Activated CD4-positive, alpha-beta T cell treated with anti-CD3 and anti-CD28 coated beads, Interleukin-2, amount 10 ng/mL, durations not matched to agents 24 days and 14 days (primary cell): ENCODE measurements at places on chromosomes 3 and 15. TPM values are rescaled to one million over a fixed set of nuclear protein-coding genes. Genes with fewer than 3 reads are reported as not detected.

DNA sequence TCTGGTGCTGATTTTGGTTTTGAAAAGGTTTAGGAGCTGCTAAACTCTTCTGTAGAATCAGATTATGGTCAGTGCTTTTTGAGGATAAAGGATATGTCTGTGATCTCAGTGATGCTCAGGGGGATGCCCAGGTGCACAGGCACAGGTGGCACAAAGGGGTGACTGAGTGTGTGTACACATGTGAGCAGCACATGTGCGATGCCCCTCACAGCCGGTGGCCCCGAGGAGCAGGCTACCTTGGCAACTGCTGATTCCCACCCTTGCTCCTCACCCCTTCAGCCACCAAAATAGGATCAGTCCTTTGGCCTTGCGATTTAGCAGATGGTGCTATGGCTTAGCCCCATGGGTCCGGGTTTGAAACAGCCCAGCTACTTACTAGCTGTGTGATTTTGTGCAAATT is 51.1 kb downstream of the POMGNT2 start:
- DNase-seq, result no peak
- no peak overlapping the region for H3K27ac ChIP-seq
- H3K4me3 ChIP-seq, result no peak overlapping the region
- no peaks in the 10 kb centered on the region for H3K36me3 ChIP-seq

Gene TNK2
- total RNA-seq, result 101 and 110 TPM in 2 replicates

Gene NR2E3
- total RNA-seq, result not detected in 2 replicates

Gene SATB1
- 561 and 571 TPM in 2 replicates for total RNA-seq

Gene EDEM1
- total RNA-seq, result 167 and 168 TPM in 2 replicates

Gene RLBP1
- not detected in 2 replicates for total RNA-seq

- H3K36me3 ChIP-seq, result no peaks in the 10 kb centered on the region
- no peak for DNase-seq
- no peak overlapping the region for H3K27ac ChIP-seq
Observed at GRCh38 chr3:3241596-3241995, 62.1 kb upstream of the CRBN start.

DNA sequence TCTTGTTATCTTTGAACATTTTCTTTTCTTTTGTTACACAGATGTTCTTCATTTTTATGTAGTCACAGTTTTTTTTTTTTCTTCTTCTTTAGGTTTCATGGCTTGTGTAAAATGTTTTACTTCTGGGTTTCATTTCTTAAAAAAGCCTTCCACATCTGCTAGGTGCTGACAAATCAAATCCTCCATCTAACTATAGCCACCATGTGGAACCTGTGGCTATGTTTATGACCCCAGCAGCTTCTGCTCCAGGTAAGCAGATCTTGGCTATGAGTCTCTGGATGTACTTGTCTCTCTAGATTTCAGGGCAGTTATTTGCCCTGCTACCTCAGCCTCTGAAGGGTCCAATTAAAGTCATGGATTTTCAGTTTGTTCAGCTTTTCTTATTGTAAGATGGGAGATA is 44.5 kb downstream of the OXSM start:
- H3K27ac ChIP-seq, result no peak overlapping the region
- H3K4me1 ChIP-seq, result peaks cover 5% of the 10 kb centered on the region
- H3K27me3 ChIP-seq, result peaks cover 8% of the 10 kb centered on the region

GRCh38 chr15:73352082-73352481 is 16.7 kb downstream of the HCN4 start:
- no peaks in the 10 kb centered on the region for H3K27me3 ChIP-seq
- no peak overlapping the region for H3K27ac ChIP-seq
- no peak for DNase-seq
- no peaks in the 10 kb centered on the region for H3K4me1 ChIP-seq
- no peaks in the 10 kb centered on the region for H3K36me3 ChIP-seq

DNA sequence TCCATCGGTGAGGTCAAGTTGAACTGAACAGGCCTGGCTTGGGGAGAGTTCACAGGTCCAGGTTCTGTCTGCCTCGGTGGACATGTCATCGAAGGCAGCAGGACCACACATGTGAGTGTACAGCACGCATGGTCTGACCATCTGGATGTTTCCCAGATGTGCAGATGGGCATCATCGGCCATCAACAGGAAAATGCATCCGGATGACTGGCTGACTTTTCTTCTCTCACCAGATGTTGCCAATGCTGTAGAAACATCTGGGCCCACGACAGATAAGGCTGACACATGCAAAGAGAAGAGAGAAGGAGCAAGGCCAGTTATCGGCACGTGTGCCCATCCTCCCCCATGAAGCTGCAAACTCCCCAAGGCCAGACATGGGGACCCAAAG is 45.1 kb downstream of the NOX5 start:
- no peak overlapping the region for H3K4me3 ChIP-seq
- peaks cover 10% of the 10 kb centered on the region for H3K4me1 ChIP-seq
- peaks cover 7% of the 10 kb centered on the region for H3K27me3 ChIP-seq
- no peak for DNase-seq

DNA sequence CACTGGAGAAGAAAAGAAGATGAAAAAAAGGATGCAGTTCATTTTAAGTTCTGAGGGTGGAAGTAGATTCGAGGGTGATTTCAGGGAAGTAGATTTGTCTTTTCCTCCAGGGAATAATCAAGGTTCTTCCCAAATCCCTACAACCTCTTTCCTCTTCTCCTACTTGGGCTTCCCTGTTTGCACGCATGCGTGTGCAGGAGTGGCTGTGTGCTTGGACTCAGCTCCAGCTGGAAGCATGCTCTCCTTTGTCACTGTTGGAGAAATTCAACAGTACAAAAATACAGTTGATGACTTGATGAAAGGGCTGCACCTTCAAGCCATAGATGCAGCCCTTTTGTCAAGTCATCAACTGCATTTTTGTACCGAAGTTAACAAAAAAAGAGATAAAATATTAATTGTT is 3.8 kb downstream of the OR5K2 start:
- H3K4me3 ChIP-seq, result no peak overlapping the region
- no peaks in the 10 kb centered on the region for H3K27me3 ChIP-seq
- no peak overlapping the region for H3K27ac ChIP-seq
- DNase-seq, result no peak

Gene GABRB3
- not detected in 2 replicates for total RNA-seq

GRCh38 chr3:139778682-139779233 is 101.0 kb upstream of the NMNAT3 start:
- DNase-seq, result no peak
- H3K4me1 ChIP-seq, result no peaks in the 10 kb centered on the region
- no peaks in the 10 kb centered on the region for H3K27me3 ChIP-seq
- H3K36me3 ChIP-seq, result no peaks in the 10 kb centered on the region
